ENCODE measurements at places on chromosomes 7 and 10. TPM values are rescaled to one million over a fixed set of nuclear protein-coding genes. Genes with fewer than 3 reads are reported as not detected.

DNA sequence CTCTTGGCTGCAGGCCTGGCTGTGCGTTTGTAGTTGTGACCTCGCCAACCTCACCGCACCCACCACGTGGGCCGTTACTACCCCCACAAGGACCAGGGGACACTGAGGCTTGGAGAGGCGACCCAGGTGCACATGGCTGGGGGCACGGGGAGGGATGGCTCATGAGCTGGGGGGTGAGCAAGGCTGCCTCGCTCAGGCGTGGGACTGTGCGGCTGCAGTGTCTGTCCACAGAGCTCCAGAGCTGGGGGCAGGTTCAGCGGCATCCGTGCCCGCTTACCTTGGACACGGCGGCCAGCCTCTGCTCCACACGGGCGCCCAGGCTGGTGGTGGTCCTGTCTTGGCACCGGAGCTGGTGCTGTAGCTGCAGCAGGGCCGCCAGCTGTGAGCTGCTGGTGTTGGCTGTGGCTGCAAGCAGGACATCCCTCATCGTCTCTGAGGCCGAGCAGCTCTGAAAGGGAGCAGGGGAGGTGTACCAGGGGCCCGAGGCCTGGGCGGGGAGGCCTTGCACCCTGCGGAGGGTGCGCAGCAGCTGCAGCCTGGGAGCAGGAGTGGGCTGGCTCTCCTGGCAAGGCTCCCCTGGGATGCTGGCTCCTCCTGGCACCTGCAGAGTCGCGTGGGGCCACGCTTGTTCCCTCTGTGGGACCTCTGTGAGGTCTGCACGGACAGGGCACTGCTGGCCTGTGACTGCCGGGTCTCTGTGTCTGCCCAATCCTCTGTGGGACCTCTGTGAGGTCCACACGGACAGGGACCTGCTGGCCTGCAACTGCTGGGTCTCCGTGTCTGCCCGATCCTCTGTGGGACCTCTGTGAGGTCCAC is 60.0 kb upstream of the NKX6-2 start:
- DNase-seq, result no peak

RBM17 gene
- 100 TPM for total RNA-seq

- DNase-seq, result no peak
Measured at GRCh38 chr10:29973921-29974320, 85.5 kb downstream of the JCAD start.

GRCh38 chr7:124689523-124689922 is 76.1 kb downstream of the GPR37 start:
- no peak for DNase-seq

CLRN3 gene
- total RNA-seq, result 121 TPM

FEZF1 gene
- not detected for total RNA-seq

DNA sequence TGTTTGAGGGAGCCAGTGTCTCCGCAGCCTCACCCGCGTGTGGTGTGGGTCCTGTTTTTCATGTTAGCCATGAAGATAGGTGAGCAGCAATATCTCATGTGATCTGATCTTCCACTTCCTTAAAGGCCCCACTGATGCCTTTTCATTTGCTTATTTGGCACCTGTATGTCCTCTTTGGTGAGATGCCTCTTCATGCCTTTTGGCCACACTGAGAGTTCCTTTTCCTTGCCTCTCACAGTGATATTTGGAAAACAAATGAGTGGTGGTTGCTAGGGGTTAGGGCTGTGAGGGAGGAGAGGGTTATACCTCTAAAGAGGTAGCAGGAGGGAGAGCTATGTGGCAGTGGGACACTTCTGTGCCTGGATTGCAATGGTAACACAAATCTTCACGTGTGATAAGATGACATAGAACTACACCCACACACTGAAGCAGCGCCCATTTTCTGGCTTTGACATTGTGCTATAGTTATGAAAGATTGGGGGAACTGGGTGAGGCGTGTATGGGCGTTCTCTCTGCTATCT is 90.4 kb upstream of the TNS3 start:
- DNase-seq, result no peak

OTUD1 gene
- 15.7 TPM for total RNA-seq

GRCh38 chr7:121449329-121449728 is 53.2 kb upstream of the FAM3C start:
- no peak for DNase-seq

GRCh38 chr10:17217631-17218232 is 10.3 kb upstream of the VIM start:
- DNase-seq, result no peak
